ENCODE measurements at places on chromosomes 5 and 9.

GRCh38 chr5:11054014-11054413 is 293.0 kb upstream of the DAP start:
- no peak for DNase-seq

- no peak for DNase-seq
Observed at GRCh38 chr5:4802044-4802443, 338.1 kb upstream of the ADAMTS16 start.

- no peak for DNase-seq
Observed at GRCh38 chr9:12963537-12963936, 188.7 kb downstream of the LURAP1L start.

GRCh38 chr5:131664929-131665328 is 29.9 kb upstream of the RAPGEF6 start:
- no peak for DNase-seq

- no peak for DNase-seq
Observed at GRCh38 chr5:110161162-110161561, 471.4 kb downstream of the MAN2A1 start.

DNA sequence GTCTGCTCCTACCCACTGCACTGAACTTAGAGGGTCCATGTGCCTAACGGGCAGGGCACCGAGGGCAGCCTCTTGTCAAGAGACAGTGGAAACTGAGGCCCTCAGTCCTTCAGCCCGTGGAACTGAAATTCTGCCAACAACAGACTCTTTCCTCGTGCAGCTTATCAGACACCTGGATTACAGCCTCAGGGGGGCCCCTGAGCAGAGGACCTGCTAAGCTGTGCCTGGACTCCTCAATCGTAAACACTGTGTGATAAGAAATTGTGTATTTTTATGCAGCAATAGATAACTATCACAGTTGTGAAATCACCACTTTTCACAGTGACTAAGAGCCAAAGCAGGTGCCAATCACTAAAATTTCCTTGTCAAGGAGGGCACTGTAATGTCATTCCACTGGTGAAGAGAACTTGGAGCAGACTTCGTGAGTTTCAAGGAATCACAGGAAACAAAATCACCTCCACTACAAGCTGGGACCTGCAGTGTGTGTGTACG is 33.4 kb upstream of the CTSV start:
- DNase-seq, result no peak

DNA sequence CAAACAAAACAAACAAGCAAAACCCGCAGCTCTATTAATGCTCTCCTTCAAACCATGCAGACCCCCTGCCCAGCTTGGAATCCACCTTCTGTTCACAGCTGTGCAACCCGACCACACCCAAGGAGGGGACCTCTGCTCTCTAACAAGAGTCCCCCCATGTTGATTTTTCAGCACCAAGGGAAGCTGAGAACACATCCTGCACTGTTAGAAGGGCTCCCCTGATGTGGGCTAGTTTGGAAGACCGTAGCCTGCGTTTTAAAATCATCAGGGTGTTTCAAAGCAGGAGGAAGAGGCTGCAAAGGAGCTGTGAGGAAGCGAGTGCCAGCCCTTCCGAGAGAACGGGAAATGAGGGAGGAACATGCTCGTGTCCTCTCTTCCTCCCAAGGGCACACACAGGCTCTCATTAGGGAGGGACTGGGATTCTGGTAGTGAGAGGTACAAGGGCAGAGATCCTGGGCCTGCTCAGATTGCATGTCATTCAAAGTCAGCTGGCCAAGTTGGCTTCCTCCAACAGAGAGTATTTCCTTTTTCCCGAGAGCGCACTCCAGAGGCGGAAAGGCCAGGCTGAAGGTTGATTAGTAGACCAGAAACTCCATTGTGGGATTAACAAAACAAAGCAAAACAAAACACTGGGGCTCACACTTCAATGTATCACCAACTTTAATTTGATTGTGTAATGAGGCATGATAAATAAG is 185.9 kb downstream of the SEMA6A start:
- DNase-seq, result no peak

GRCh38 chr9:91577633-91578061 is 154.0 kb upstream of the NFIL3 start:
- no peak for DNase-seq

DNA sequence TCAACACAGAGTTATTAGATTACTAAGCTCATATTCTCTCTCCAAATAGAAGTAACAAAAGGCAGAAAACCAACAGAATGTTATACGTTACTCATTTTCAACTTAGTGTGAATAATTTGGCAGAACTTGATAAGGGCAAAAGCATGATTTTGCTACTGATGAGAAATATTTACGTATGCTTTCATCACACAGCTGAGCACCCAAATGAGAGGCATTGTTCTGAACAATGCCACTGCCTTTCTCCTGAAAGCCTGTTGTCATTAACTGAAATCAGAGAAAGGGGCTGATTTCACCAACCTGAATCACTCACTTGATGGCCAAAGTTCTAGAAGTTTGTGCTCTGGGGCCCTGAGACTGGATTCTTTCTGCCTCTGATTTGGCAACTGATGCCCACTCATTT is 367.5 kb upstream of the PTGER4 start:
- DNase-seq, result no peak

- no peak for DNase-seq
Observed at GRCh38 chr9:133112663-133113026, 8.4 kb downstream of the RALGDS start.

DNA sequence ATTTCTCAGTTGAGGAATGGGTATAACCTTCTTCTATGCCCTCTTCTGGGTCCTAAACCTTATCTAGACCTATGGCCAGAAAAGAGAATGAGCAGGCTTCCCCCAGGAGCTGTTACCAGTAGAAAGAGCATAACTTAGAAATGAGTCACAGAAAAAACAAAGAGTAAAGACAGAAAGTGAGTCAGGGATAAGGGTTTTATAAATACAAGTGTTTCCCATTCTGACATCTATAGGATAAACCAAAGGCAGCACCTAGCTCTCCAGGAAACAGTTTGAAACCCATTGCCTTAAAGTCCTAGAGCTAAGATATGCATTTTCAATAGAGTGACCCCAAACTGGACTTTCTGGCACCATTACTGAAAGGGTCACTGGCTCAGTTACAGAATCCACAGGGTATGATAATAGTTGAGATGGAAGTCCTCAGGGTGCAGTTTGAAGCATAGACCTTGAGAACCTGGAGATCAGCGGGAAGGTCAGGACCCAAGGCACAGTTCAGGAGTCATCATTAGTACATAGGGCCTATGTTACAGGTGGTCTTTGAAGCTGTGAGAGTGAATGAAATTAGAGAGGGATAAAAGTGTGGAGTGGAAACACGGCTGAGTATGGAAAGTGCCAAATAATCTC is 42.7 kb upstream of the LIFR start:
- no peak for DNase-seq

GRCh38 chr5:72368271-72368670 is 48.1 kb downstream of the PTCD2 start:
- no peak for DNase-seq

DNA sequence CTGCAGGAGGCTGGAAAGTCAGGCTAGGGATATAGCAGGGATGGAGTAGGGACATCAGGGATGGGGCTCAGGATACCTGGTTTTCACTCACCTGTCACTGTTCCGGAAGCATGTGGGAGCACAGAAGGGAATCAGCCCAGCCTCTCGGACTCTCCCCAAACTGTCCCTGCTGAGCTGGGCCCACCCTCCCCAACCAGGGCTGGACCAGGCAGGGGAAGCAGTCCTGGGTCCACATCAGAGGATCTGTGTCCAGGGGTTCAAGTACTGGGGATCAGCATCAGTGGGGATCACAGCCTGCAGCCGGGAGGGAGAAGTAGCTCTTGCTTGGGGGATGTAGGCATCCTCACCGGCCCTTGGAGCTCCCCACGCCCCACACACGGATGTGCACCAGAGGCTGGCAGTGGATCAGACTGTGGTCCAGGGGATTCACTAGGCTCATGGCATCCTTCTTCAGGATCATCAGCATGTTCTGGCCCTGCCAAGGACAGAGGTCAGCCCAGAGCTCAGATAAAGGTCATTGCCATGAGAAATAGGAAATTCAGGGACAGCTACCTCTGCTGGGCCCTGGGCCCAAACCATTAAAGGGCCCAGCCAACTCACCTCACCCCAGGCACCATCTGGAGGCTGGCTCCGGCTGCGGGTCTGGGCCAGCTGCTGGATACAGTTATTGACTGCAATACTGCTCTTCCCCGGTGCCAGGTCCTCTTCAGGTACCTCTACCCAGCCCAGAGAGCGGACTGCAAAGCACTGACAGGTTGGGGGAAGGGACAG is 2.5 kb downstream of the APBB3 start:
- no peak for DNase-seq

- DNase-seq, result no peak
Observed at GRCh38 chr9:83183621-83184020, 120.7 kb upstream of the RASEF start.

GRCh38 chr5:36006163-36006562 is 15.0 kb upstream of the UGT3A1 start:
- no peak for DNase-seq

- DNase-seq, result no peak
Observed at GRCh38 chr5:11491404-11492075, 412.7 kb downstream of the CTNND2 start.

GRCh38 chr5:138274189-138274853 is at the start of gene GFRA3:
GFRA3 (minus strand) TSS chr5:138274621; CDS start chr5:138274424, 197 bp downstream.
- no peak for DNase-seq

DNA sequence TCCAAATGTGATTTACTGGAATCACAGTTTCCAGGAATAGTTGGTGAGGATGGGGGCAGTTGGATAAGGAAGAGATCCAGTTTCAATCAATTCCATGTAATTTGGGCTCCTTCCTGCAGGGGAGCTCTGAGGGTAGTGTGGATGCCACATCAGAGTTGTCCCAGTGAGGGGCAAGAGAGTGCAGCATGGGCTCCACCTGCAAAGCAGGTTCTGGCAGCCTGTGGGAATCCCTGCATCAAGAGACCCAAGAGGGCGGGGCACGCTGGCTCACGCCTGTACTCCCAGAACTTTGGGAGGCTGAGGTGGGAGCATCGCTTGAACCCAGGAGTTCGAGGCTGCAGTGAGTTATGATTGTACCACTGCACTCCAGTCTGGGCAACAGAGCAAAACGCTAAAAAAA is 188.5 kb downstream of the CACNA1B start:
- DNase-seq, result no peak

- DNase-seq, result no peak
Observed at GRCh38 chr5:170681013-170681433, 102.5 kb upstream of the GABRP start.

- no peak for DNase-seq
Observed at GRCh38 chr9:13047827-13048587, 231.5 kb downstream of the MPDZ start.

- DNase-seq, result no peak
Observed at GRCh38 chr9:15785584-15785983, 232.7 kb downstream of the CCDC171 start.

DNA sequence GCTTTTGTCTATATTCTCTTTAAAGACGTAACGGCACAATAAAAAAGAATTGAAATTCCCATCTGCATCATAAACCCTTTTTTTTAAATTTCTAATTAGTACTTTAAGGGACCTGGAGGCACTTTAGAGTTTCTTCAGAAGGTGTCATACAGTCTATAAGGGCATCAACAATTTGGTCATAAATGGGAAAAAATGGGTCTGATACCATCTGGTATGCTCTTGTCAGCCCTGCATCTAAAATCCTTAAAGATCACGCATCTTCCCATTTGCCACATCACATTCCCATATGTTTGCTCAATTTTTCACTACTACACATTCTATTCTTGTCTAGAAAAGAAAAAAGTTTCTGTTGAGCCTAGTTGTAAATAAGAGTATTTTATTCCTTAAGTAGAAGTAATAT is 53.8 kb downstream of the COX7C start:
- DNase-seq, result no peak

DNA sequence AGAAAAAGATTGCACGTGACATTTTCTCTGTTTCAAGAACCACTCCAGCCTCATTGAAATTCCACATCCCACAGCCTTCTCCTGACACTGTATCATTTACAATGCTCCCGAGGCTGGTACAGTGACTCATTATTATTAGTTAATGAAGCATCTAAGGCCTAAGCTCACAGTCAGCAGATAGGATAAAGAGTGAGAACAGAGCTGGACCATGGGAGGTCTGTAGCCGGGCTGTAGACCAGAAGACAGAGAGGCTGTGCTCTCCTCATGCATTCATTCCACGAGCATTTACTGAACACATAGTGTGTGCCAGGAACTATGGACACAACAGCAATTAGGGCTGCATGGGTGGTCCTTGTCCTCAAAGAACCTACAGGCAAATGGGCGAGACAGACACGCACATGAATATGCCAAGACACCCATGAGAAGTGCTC is 47.3 kb upstream of the GALNT10 start:
- no peak for DNase-seq

DNA sequence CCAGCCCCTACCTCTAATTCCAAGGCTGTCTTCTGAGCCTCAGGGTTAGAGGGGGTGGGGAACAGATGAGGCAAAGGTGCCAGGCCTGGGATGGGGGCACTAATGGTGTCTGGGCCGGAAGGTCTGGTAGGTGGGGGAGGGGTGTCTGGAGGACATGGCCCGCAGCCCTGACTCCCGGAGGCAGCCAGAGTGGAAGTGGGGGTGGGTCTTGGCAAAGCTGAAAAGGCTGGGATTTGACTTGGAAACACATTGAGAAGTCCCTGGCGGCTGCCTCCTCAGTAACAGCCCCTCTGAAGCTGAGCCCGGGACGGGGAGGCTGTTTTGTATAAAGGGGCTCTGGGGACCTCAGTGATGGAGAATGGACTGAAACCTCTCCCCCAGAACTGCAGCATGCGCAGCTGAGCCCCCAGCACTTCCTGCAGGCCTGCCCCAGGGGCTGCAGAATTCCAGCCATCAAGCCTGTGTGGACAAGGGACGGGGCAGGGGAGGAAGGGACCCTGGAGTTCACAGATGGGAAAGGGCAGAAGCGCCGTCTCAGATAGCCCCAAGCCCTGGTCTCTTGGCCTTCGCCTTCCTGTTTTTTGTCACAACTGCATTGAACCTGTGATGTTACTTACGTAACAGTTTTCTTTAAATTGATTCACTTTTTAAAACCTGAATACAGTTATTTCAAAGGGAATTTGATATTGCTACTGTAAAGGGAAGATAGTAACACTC is 49.3 kb upstream of the SYNPO start:
- DNase-seq, result no peak

- DNase-seq, result no peak
Observed at GRCh38 chr9:132408521-132408920, 1.5 kb upstream of the CFAP77 start.

Measured in GM18507 (cell line).